Hindlimb muscle (tissue), 1 donor: ENCODE measurements at places on chromosomes 7 and 10.

DNA sequence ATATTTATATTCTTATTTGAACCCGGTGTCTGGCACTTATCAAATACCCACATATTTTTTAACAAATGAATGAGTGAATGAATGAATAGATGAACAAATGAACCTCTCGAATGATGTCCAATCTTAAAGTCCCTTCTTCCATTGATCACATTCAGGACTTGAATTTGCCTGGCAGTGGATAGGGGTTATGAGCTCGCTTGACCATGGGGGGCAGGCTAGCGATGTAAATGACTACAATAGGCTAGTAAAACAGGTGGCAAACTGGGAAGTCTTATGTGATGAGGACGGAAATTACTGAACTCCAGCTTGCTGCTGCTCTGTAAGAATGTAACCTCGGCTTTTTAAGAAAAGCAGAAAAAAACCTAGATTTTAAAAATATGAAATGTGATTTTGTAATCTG lies 247.7 kb upstream of the DKK1 start:
- DNase-seq: no peak

DNA sequence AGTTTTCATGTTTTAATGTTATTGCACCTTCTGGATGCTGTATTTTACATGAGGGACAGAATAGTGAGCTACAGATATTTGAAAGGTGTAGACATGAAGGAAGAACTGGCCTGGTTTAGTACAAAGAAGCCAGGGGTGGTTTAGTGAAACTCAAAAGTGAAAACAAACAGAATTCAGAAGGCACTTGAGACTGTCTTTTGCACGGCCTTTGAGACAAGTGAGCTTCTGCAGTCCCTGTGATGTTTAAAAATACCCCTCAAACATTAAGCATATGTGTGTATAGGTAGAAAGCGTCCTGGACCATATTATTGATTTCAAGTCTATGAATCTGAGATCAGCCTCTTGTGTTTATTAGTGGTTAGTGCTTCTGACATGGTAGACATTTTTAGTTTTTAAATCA lies 118.9 kb downstream of the CDK14 start:
- no peak for DNase-seq

GRCh38 chr7:70738151-70738885 lies 393.6 kb upstream of the GALNT17 start:
- peak; percentile 18 for DNase-seq

GRCh38 chr10:66187053-66187733 lies 738.6 kb upstream of the LRRTM3 start:
- DNase-seq: peak; percentile 80

GRCh38 chr7:20200361-20200760 lies 16.8 kb downstream of the MACC1 start:
- DNase-seq: no peak

- DNase-seq: peak; percentile 11
These were observed 165.1 kb downstream of the GLRX3 start for GRCh38 chr10:130301021-130301892.

DNA sequence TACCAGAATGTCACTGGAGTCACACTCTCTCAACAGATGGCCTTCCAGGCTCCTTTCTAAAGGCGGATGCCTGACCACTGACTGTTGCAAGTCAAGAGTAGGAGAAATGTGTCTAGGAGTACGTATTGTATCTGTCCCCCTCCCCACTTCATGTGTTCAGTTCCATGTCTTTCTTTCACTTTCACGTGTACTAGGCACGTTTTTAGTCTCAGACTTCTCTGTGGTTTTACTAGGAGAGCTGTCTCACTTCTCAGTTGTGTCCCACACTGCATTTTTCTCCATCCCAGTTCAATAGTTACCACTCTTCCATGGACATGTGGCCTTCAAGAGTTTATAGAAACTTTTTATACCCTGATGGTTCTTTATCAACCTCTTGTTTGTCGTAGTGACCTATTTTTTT lies 893.0 kb downstream of the NRG3 start:
- no peak for DNase-seq

- DNase-seq: no peak
These were observed 591.8 kb downstream of the PTPRN2 start for GRCh38 chr7:157995815-157996214.

DNA sequence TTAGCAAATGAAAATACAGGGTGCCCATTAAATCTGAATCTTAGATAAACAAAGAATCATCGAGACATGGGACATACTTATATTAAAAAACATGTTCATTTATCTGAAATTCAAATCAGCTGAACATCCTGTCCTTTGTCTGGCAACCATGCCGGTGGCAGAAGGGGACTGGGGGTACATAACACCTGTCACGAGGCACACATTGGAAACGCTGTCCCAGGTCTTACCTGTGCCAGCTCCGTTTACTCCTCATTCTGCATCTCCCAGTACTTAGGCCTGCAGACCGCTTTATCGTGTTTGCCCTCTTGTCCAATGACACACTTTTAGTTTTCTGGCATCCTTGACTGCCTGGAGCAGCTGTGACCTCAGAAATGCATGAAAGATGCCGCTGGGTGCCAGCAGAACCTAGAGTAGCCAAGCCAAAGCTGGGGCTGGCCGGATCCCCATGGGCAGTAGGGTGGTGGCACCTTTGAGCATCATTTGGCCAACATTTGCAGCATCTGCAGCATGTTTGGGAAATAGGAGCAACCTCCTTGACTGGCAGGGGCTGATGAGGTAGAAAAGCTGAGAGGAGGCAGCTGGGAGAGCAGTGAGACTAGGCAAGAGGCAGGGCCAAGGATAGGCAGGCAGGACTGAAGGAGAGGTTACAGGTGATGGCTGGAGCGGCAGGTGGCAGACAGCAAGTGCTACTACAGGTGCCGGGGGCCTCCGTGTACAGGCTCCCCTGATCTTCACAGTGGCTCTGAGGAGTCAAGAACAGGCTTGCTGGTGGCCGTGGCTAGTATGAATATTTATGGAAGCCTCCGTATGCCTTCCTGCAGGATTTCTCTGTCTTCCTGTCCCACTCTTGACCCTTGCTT lies 62.3 kb upstream of the BTBD16 start:
- DNase-seq: no peak

GRCh38 chr10:110110338-110110737 lies 97.1 kb upstream of the MXI1 start:
- no peak for DNase-seq

DNA sequence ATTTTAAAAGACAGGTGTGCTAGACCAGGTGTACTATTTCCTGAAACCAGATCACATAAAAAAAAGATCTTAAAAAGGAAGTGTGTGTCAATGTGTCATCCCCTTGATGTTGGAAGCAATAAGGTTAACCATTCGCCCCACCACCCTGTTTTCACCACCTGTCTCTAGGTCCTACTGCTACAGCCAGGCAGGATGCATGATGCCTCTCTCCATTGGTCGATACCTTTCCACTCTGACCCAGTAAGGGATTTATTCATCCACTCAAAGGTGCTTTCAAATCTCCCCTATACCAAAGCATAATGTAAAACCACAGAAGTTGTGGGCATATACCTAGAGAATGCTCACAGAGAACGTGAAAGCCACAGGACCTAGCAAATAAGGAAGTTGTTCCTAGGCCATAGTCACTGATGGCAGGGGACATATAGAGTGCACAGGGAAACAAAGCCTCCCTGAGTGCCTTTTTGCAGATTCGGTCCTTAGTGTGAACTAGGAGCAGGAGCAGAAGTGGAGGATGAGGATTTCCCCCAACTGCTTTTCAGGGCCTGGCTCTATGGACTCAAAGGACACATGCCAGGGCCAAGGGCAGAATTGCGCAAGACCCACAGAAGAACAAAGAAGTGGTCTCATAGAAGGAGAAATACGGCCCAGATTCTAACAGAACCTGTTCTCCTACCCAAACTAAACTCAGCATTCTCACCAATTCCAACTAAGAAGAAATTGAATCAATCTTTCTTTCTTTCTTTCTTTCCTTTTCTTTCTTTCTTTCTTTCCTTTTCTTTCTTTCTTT lies 631.5 kb upstream of the NRP1 start:
- DNase-seq: no peak

GRCh38 chr7:54419209-54419608 lies 123.0 kb upstream of the VSTM2A start:
- DNase-seq: no peak

- no peak for DNase-seq
These were observed 580.1 kb downstream of the GRID1 start for GRCh38 chr10:85786401-85786899.

DNA sequence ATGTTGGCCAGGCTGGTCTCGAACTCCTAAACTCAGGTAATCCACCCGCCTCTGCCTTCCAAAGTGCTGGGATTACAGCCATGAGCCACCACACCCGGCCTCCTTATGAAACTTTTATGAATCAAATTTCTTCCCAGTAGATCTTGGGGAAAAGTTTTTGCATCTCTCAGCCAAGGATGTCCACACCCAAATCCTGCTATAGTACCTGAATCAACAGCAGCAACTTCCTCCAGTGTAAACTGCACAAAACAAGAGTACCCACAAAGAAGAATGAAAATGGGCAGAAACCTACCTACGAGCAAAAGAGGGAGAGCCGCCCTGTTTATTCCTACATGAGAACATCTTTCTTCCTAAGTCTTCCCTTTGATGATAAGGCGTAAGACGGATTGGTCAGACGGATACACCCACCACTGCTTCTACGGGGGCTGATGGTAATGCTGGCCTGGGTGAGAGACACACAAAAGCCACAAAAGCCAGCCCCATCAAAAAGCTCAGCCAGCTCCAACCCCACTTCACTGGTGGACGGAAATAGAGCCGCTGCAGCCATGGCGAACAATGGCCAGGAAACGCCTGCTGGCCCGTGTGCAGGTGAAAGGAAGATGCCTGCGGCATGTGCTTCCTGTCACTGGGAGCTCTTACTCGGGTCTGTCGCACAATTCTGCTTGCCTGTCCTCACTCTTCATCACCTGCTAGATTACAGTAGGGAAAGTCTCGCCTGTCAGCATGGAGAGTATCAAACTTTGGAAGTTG lies 10.4 kb downstream of the JCAD start:
- no peak for DNase-seq

DNA sequence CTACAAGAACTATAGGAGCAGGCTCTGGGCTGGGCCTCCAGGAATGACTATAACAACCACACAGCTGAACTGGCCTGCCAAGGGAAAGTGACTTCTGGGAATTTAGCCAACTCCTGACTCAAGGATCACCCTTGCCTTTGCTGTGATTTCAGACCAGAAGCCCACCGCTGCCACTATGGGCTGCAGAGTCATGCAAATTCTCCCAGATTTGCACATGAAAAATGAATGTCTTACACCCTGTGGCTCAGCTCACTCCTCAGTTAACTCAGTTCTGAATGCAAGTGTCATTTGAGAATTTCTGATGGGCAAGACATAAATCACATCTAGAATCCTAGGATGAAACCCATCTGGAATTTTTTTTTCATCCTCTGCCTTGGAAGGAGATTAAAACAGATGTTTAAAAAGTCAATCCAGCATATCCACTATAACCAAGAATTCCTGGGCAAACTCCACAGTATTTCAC lies 186.5 kb upstream of the BET1 start:
- DNase-seq: peak; percentile 67

DNA sequence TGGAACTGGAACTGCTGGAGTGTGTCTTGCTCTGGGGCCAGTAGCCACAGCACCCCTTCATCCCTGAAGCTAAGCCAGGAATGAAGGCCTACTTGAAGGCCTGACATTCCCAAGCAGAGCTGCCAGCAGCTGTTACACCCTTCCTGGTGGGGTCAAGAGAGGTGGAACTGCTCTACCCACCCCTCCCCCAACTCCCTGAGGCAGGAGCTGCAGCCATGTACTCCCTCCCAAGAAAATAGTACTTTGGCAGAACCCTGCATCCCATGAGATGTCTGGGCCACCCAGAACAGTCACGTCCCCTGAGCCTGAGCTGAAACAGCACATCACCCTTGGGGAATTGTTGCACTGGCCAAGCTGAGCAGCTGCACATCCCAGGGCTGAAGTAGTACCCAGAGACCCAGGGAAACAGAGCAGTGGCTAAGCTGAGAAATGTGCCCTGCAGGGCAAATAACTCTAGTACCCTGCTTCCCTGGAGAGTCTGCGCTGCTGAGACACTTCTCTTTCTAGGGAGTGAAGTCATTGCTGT lies 63.4 kb upstream of the PLA2G12B start:
- no peak for DNase-seq

DNA sequence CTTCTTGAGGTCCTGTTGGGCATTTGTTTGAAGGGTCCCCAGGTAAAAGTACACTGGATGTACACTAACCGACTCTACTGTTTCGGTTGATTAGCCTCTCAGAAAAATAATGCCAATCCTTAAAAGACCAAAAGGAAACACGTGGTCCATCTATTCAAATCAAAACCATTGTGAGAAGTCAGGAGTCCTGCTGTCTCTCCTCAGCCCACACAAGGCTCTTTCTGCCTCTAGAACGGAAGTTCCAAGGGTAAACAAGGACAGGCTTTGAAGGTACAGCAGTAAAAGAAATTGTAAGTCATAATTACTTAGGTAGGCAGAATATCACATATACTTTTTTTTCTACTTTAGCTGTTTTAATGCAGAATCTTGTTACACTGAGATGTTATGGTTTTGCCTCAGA lies 71.7 kb upstream of the TPK1 start:
- no peak for DNase-seq

GRCh38 chr7:94129443-94130140 lies 125.4 kb upstream of the BET1 start:
- DNase-seq: no peak

GRCh38 chr10:89637113-89637512 lies 7.9 kb downstream of the PANK1 start:
- DNase-seq: no peak

DNA sequence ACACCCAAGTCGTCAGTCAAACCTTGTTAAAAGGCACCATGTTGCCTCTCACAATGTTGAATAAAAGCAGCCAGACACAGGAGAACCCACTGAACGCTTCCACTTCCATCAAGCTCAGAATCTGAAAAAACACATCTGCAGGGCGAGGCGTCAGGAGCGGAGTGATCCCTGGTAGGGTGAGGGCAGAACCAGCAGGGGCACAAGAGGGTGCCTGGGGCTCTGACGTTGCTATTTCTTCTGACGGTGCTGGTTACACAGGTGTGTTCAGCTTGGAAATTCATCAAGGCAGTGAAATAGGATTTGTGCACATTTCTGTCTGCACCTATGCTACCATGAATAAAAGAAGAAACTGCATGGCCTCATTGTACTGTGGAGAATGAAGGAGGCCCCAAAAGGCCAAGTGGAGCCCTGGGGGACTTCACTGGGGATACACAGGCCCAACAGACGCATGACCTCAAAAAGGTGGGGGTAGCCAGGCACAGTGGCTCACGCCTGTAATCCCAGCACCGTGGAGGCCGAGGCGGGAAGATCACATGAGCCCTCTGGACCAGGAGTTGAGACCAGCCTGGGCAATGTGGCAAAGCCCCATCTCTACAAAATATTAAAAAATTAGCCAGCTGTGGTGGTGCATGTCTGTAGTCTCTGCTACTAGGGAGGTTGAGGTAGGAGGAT lies 19.2 kb upstream of the NCAPG2 start:
- DNase-seq: no peak

DNA sequence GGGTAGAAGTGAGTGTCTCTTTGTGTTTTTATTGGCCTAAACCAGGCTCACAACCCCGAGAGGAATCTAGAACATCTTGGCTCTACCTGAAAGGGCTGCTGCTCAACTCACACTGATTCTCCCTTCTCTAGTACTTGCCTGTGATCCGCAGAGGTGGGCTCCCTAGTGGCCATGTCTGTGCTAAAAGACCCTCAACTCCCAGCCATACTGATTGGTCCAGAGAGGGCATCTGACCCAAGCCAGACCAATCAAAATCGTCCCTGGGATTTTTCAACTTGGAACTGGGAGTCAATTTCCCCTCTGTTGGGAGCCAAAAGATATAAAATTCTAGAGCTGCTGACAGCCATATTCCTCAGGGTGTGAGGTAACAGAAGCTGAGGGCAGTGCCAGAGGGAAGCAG lies 55.3 kb downstream of the SH3PXD2A start:
- DNase-seq: no peak
